ENCODE measurements at places on chromosomes 3 and 15. TPM values are rescaled to one million over a fixed set of nuclear protein-coding genes. Genes with fewer than 3 reads are reported as not detected.

GRCh38 chr15:79290642-79291275, 8.2 kb downstream of the ANKRD34C start:
- DNase-seq, result no peak

The KNG1 gene
- 3.5 TPM for total RNA-seq

The CHRM5 gene
- not detected for total RNA-seq

- DNase-seq, result no peak
Measured at GRCh38 chr15:65969865-65970816, 100.8 kb downstream of the RAB11A start.

The LNP1 gene
- total RNA-seq, result 6.0 TPM
